ENCODE measurements at places on chromosomes 16 and 17.

DNA sequence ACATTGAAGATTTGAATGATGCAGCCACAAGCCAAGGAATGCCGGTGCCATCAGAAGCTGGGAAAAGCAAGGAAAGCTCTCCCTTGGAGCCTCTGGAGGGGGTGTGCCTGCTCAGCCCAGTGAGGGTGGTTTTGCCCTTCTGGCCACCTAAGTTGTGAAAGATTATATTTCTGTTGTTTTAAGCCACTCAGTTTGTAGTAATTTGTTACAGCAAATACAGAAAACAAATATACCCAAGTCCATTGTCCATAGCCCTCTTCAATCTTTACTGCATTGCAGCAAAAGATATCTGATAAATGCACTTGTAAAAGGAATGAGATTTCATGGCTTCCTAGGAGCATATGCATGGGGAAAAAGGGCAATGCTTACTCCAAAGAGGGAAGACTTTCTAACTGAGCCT is 447.9 kb downstream of the HAPSTR1 start:
- DNase-seq, result no peak

DNA sequence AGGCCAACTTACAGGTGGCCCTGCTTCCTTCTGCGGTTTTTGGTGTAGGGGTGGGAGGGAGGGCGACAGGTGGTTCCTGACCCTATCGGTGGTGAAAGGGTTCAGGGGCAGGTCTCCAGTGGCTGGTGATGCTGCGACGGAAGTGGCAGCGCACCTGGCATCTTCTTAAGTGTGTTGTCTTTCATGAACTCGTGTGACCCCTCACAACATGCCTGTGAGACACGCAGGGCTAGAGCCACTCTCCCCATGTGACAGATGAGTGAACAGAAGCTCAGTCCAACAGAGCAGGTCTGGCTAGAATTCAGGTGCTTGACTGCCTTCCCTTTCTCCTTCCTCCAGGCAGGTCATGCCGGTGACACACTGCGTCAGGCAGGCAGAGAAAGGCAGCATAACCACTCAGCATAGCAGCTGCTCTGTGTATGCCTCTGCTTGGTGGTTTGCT is 8.0 kb downstream of the TNFAIP1 start:
- no peak for DNase-seq

- DNase-seq, result no peak
Measured at GRCh38 chr17:11943759-11944347, 53.4 kb downstream of the ZNF18 start.

GRCh38 chr17:42428141-42428944 is 5.3 kb upstream of the CAVIN1 start:
- no peak for DNase-seq

DNA sequence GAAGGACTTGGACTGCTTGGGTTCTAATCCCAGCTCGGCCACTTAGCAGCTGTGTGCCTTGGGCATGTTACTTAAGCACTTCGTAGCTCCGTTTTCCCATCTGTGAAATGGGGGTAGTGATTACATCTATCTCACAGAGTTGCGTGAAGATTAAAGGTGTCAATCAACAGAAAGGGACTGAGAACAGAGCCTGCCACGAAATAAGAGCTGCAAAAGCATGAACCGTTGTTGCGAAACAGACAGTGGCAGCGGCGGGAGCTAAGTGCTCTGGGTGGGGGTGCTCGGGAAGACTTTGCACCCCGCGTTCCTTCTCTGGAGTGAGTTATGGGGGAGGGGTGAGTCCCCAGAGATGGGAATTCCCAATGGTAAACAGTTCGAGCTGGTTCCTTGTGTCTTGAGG is 79.6 kb upstream of the LHX1 start:
- no peak for DNase-seq

DNA sequence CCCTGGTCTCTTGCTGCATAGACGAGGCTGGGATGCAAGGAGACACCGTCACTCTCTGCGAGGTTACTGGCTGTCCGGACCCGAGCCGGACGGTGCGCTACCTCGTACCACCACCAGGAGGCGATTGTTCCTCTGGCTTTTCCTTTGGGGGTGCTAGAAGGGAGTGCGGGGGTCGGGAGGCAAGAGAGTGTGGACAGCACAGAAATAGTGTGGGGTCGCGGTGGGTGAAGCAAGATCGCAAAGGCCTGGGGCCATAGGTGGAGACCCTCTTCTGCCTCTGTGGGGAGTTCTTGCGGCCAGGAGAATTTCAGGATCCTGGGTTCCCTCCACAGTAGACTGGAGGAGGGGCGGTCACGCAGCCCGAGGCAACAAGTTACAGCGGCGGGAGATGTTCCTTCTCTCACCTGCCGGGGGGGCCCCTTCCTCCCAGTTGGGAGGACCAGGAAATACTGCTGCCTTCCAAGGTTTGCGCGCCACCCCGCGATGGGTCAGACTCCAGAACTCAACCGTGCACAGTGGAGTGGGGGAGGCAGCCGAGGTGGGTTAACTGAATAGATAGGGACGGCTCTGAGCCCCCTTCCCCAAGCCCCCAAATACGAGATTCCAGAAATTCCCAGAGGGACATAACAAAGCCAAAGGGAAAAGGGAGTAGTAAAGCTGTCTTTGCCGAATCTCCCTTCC is 6.9 kb downstream of the PHOSPHO1 start:
- peak; percentile 75 for DNase-seq

Data from stimulated activated CD4-positive, alpha-beta T cell treated with anti-CD3 and anti-CD28 coated beads, Interleukin-4, amount 100 ng/mL, for 1 hour (primary cell).